Stimulated activated CD8-positive, alpha-beta memory T cell treated with anti-CD3 and anti-CD28 coated beads, Interleukin-4, amount 100 ng/mL, for 24 hours (primary cell): ENCODE measurements at places on chromosomes 5 and 9.

- no peak for DNase-seq
These were observed 39.2 kb upstream of the PTPN3 start for GRCh38 chr9:109537288-109537687.

GRCh38 chr5:174532455-174533453, 191.6 kb upstream of the MSX2 start:
- no peak for DNase-seq

DNA sequence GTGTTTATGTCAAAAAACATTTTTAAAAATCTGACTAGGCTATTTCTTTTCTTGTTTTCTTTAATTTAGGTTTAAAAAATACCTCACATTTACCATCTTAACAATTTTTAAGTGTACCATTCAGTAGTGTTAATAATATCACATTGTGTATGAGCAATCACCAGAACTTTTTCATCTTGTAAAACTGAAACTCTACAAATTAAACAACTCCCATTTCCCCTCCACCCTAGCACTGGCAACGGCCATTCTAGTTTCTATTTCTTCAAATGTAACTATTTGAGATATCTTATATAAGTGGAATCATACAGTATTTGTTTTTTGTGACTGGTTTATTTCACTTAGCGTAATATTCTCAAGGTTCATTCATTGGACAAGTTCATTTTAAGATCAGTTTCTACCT, 27.7 kb downstream of the PLCXD3 start:
- no peak for DNase-seq

DNA sequence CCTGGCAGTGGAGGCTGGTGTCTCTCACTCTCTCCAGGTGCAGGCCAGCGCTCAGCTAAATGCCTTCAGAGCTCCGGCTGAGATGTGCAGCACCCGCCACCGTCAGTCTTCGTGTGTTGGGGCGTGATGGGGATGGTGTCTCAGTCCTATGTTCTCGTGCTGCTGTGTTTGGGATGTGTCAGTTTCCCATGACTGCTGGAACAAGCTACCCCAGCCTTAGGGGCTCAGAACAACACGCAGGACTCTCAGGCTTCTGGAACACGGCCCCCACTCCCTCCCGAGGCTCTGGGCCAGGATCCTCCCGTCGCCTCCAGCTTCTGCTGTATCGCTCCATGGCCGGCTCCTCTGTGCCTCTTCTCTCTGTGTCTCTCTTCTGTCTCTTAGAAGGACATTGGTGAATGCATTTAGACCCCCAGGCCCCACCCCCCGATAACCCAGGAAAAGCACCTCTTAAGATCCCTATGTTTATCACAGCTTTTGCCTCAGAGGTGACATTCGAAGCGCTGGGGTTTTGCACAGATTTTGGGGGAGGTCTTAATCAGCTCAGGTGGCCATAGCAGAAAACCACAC, 9.6 kb upstream of the CEP72 start:
- no peak for DNase-seq

DNA sequence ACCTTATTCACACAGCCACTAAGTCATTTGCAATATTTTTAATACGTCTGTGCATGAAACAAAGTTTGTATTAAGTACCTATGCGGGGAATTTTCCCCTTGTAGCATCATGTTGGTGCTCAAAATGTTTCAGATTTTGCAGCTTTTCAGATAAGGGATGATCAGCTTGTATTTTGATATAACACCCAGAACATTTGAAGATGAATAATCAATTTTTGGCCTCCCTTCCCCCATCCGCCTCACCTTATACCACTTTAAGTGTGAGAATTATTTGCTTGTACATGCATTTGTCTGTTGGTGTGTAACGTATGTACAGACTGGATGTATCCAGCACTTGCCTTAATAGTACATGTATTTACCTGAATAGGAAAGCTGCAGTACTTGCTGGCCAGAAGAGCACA, 1.7 kb downstream of the JAK2 start:
- no peak for DNase-seq

- no peak for DNase-seq
These were observed 235.7 kb upstream of the HAPLN1 start for GRCh38 chr5:83956386-83956785.

DNA sequence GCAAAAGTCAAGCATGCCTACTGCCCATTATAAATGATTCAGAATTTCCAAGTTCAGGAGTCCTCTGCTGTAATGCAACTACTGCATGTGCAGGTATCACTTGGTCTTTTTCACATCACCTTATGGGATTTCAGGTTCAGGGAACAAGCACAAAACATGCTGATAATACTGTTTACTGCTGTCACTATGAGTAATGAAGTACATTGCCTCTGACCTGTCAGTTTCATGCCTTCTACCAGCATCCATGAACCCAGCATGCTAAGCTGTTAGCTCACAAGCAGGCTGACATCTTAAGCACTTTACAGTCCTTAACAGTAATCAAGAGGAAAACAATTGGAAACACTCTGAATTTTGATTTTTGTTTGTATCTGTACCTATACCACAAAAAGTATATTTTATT, 743.8 kb downstream of the CDH12 start:
- DNase-seq: no peak

DNA sequence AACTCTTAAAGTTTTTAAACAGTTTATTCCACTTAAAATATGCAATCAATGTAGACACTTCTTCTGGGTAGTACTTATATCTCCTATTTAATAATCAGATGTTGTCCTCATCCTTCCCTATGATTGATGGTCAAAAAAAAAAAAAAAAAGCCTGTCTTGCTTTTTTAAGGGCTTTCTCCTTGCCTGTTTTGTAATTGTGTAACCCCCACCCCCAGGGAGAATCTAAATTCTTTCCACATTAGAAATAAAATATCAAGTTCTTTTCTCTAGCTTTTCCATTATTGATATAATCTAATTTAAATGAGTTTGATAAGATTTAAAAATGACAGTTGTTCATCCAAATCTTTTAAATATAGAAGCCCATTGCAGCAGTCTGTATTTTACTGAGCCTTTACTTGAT, 119.7 kb downstream of the CHSY3 start:
- no peak for DNase-seq

DNA sequence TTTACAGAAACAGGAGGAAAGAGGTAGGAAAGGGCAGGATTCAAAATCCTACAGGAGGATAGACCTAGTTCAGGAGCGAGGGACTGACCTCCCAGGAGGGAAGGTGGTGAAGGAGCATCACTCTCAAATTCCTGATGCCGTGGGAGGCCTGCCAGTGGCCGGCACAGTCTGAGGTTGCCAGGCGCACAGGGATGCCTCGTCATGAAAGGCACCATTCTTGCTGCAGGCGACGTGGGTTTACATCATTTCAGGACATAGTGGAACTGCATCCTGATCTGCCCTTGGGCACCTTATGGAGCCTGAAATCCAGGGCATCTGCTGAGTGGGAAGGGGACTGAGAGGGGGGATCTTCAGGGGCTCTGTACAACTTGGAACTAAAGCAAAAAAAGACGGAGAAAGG, 163.2 kb upstream of the S1PR3 start:
- no peak for DNase-seq

DNA sequence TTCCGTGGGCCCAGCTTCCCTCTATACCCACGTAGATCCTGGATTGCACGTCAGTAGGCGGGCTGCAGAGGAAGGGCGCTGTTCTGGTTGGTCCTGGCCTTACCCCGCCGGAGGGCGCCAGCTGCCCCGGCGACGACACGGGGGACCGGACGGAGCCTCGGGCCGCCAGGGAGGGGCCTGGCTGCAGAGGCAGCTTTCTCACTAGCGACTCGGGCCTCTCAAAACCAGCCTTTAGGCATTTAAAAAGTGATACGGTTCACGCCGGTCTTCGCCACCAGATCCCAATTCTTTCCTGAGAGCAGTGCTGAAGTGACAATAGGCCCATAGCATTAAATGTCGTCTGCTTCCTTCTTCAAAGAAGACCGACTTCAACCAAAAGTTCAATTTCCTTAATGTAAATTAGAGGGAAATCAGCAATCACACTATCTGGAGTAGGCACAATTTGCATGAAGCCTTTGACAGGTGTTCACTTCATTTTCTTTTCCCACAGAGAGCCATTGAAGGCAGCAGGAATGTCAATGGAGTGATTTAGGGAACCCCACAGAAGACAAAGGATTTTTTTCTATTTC, 17.6 kb upstream of the UBE2D2 start:
- peak; percentile 22 for DNase-seq

GRCh38 chr5:1647580-1647979, 123.8 kb upstream of the LPCAT1 start:
- no peak for DNase-seq

DNA sequence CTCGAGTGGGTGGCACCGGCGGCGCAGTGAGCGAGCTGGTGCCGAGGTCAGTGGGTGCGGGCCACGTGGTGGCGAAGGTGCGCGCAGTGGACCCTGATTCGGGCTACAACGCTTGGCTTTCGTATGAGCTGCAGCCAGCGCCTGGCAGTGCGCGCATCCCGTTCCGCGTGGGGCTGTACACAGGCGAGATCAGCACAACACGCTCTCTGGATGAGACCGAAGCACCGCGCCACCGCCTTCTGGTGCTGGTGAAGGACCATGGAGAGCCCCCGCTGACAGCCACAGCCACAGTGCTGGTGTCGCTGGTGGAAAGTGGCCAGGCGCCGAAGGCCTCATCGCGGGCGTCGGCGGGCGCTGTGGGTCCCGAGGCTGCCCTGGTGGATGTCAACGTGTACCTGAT, 2.1 kb downstream of the PCDHA5 start:
- DNase-seq: no peak

- DNase-seq: no peak
These were observed 72.8 kb downstream of the INSL6 start for GRCh38 chr9:5112646-5113045.

DNA sequence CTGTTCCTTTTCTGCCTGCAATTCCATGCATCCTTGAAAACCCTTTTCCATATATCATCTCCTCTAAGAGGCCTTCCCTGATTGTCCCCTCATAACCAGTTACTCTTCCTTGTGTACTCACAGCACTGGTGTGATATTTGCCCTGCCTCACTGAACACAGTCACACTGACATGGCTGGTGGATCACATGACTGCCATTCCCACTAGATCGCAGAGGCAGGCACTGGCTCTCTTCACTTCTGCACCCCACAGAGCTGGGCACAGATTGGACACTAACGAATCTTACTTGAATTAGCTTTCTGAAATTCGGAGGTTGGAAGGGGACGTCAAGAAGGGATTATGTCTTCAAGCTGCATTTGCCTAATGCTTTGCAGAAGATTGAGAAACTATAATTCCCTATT, 208.0 kb downstream of the PAPPA start:
- DNase-seq: no peak

DNA sequence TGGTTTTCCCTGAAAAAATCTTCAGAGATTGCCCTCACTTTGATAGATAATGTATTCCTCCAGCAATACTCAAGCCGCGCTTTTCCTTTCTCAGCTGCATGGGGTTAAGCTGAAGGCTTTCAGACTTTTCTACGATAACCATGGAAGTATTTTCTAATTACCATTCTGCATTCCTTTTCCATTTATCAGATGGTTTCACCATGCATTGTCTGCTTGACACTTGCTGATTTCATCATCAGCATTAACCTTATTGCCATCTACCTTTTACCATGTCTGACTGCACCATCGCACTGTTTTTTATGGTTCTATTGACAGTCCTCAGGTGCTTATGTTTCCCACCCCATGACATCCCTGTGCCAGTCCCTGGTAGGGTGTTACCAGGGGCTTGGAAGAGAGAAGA, 91.6 kb downstream of the DMAC1 start:
- DNase-seq: no peak

- no peak for DNase-seq
These were observed 887 bp downstream of the GDA start for GRCh38 chr9:72150127-72150526.

GRCh38 chr9:92119586-92119985, 4.4 kb upstream of the SPTLC1 start:
- no peak for DNase-seq

DNA sequence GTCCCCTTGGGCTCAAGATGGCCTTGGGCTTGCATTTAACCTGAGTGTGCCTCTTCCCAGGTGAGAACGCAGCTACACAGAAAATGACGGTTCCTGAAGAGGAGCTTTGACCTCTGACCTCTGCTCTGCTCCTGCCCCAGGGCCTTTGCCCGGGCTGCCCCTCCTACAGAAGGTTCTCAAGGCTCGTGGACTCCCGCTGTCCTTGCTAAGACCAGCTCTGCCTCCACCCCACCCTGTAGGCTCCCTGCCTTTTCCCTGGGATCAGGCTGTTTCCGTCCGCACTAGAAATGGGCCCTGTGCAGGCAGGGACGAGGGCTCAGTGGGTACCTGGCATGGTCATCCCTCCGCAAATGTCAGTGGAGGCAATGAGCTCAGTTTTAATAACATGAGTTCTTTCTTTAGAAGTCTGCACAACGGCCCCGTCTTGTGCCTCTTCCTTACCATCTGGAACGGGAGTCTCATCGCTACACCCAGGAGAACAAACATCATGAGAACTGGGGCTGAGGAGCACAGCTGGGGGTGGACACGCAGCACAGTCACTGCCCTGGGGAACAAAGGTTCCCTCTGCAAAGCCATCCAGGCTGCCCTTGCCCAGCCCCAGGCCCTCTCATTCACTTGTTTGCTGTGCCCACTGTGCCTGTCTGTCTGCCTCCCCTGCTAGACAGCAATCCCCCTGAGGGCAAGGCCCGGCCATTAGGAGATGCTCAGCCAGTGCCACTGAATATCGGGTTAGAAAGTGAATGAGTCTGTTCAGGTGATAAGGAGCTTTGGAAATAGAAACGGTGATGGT, 26.7 kb upstream of the LPCAT1 start:
- no peak for DNase-seq

GRCh38 chr9:18393340-18394130, 80.4 kb upstream of the ADAMTSL1 start:
- no peak for DNase-seq

- DNase-seq: no peak
These were observed 71.0 kb downstream of the MED10 start for GRCh38 chr5:6307304-6307703.

GRCh38 chr5:139903795-139904565, 108.4 kb downstream of the PSD2 start:
- DNase-seq: no peak

- DNase-seq: no peak
These were observed 30.8 kb downstream of the ARHGAP26 start for GRCh38 chr5:142800776-142801494.

DNA sequence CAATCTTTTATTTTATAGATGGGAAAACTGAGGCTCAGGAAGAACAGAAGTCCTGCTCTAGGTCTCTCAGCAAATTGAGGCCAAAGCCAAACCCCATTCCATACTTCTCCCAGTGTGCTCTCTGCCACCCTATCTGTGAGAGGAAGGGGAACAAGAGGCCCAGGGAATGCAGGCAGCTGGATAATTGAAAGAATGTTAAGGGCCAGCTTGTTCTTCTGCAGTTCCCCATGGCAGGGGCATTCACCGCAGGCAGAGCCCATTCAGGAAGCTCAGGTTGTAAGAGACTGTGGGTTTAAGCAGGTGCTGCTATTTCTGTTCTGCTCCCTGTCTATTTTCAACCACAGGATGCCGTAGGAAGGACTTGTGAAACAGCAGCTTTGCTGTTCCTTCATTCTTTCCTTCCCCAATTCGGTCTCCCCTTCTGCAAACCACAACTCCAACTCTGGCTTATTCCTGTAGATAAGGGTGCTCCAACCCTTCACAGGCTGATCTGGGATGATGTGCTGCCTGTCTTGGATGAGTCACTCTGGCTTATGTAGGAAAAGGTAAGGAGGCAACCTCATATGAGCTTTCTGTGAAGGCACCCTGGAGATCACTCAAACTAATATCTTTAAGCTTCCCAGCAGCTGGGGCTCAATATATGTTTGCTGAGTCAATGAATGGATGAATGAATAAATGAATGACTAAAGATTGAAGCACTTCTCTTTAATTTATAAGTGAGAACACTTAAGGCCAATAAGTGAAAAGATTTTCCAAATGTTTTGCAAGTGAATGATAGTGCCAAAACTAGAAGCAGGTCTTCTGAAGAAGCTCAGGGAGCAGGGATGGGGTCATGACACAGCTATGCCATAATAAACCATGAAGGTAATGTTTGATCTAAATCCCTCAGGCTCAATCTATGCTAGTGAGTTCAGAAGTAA, 377.6 kb downstream of the BRINP1 start:
- no peak for DNase-seq
